Astrocyte (in vitro differentiated cells and primary cell): ENCODE measurements at places on chromosomes 12 and 14.

- DNase-seq: no peak
Observed at GRCh38 chr12:8907513-8907912, 6.8 kb upstream of the PHC1 start.

DNA sequence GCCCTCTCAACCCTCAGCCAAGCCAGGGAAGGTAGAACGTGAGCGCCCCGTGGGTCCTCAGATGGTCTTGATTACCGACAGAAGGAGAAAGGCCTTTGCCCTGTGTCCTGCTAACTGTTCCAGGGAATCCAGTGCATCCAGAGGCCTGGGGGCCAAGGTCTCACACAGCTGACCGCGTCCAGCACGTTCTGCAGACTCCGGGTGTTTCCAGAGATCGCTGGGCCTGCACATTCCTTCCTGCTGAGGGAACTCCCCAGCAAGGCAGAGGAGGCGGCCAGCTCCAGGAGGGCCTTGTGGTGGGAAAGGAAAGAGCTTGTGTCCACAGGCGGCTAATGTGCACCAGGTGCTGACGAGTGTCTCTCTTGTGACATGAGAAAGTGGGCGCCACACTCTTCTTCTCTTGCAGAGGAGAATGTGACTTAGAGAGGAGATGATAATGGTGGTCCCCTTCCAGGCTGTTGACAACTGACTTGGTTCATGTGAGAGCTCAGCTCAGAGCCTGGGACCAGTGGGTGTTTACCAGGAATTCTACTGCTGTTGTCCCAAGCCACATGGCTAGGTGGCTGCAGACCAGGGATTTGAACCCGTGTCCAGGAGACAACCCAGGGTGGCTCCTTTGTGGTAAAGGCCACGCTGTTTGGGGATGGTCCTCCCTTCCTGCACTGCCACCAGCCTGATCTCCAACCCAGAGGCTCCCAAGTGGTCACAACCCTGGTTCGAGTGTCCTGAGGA, 46.8 kb upstream of the DLK1 start:
- peak; percentile 86 for DNase-seq

- DNase-seq: no peak
Observed at GRCh38 chr12:59020073-59020946, 100.0 kb upstream of the LRIG3 start.

DNA sequence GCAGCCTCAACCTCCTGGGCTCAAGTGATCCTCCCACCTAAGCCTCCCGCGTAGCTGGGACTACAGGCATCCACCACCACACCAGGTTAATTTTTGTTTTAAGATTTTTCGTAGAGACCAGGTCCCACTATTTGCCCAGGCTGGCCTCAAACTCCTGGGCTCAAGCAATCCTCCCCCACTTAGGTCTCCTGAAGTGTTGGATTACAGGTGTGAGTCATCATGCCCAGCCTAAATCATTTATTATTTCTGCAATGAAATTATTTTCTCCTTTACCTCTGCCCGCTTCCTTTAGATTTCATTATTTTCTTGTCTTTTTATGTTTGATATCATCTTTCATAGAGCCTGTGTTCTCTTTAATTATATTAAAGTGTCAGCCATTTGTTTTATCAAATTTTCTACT, 165.2 kb upstream of the OTX2 start:
- DNase-seq: no peak

DNA sequence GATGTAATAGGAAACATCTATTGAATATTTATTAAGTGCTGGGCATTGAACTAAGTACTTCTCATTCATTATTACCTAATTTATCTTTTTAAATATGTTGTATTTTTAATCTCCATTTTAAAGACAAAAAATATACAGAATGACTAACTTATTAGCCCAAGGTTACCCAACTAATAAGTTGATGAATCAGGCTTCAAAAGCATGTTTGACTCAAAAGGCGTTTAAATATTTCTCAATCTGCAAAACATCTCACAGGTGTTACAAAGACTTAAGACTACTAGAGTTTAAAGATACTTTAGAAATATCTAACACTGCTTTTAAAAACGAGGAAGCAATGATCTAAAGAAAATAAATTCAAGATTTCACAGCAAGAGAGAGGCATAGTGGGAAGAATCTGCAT, 457.4 kb upstream of the DCN start:
- DNase-seq: no peak

GRCh38 chr14:73913256-73913655, 26.6 kb downstream of the ZNF410 start:
- DNase-seq: peak; percentile 76

DNA sequence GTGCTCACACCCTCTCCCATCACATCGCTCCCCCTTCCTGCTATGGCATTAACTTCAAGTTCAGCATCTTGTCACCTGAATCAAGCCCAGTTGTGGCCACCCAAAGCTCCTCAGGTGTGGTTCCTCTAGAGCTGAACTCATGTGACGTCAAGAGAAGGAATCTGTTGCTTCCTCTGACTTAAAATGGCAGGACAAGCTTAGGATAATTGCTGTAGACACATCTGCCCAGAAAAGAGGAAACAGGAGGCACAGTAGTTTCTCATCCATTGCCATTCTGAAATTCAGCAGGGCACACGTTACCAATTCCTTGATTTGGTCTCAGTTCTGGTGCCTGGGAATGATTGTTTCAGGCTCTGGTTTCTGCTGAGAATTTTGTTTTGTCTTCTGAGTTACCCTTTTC, 52.1 kb downstream of the RCOR1 start:
- DNase-seq: no peak

- peak; percentile 22 for DNase-seq
Observed at GRCh38 chr14:58777541-58777979, 139.8 kb downstream of the DACT1 start.

DNA sequence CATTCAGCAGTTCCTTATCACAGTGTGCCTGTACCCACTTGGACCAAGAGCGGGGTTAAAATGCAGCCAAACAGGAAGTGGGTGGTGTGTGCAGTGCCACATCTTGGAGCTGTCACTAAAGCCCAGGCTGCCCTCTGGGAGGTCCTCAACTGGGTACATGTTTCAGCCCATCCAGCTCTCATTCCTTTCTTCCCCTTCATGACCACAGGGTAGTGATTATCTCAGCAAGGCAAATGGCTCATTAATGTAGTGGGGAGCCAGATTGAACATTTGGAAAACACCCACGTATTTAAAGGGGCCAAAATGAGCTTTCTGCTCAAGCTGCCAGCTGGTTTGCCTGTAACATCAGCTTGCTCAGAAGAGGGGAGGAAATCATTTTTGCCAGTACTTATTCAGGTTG, 210.8 kb upstream of the BTG1 start:
- peak; percentile 33 for DNase-seq

DNA sequence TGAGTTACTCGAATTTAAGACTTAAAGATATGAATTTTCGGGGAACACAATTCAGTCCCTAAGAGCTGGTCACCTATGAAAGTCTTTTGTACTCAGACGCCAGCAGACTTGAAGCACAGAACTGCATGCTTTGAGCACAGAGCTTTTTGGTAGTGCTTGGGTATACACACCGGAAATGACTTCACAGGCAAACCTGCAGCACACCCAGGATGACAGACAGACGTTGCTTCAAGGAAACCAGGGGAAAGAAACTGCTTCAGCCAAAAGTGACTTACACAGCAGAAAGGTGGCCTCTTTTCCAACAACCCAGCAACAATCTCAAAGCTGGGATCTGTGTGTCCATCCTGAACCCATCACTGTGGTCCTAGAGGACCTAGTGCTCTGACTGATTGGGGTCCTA, 975.1 kb downstream of the AACS start:
- DNase-seq: no peak

GRCh38 chr12:58503731-58504130, 416.6 kb downstream of the LRIG3 start:
- DNase-seq: no peak

DNA sequence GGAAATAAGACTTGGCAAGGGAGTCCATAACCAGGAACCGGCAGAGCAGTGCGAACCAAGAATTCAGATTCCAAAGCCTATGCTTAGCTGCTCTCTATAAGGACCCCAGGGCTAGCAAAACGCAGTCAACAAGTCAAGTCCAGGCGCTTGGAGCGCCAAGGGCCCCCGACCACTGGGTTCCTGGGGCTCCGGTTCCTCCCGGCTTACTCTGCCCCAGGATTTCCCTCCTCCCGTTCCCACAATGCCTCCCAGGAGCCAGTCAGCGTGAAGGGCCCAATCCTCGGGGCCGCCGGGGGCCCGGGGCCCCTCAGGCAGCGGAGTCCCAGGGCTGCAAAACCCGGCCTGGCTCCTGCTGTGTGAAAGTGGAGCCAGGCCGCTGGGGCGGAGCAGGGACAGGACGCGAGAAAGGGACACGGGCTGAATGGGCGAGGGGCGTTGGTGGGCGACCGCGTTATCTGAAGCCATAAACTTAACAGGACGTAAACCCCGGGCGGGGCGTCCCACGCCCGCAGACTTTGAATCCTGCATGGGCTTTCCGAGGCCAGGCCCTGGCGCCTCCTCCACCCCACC, 1.5 kb downstream of the KRT8 start:
- peak; percentile 75 for DNase-seq

GRCh38 chr12:52120951-52121823, 41.7 kb downstream of the SMIM41 start:
- DNase-seq: peak; percentile 32

DNA sequence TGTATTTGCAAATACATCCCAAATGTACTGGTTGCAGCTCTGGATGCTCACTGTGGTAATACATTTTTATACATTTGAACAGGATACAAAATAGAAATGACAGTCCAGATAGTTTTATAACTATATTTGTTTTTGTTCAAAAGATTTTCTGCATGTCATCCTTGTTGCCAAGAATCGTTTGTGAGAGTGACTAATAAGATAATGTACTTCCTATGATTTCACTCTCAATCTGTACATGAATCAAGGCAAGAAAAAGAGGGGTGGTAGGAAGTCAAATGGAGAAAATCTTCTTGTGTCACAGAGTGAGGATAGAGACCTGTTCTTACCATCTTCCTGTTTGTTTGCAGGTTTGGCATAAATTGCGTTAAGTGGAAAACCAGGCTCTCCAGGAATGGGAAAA, 13.9 kb downstream of the ARPC3 start:
- peak; percentile 4 for DNase-seq

DNA sequence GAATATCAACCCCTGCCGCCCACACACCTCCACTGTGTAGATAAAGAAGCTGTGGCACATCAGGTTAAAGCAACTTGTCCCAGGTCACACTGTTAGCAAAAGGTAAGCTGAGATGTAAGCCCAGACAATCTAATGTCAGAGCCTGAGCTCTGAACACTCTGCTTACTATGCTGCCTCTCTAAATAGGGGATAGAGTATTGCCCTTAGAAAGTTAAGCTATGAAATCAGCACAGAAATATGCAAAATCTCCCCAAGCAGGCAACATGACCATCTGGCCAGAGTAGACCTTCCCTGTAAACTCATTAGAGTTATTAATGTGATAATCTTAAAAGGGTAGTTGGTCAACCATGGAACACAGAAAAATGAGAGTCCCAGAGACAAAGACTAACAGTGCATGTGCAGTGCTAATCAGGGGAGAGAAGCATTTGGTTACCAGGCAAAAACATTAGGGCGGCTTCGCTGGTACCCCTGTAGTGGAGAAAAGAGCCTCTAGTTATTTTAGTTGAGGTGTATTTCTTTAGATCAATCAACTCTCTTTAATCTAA, 171.0 kb downstream of the BTG1 start:
- DNase-seq: peak; percentile 69
